ENCODE measurements at places on chromosomes 1 and 21.

DNA sequence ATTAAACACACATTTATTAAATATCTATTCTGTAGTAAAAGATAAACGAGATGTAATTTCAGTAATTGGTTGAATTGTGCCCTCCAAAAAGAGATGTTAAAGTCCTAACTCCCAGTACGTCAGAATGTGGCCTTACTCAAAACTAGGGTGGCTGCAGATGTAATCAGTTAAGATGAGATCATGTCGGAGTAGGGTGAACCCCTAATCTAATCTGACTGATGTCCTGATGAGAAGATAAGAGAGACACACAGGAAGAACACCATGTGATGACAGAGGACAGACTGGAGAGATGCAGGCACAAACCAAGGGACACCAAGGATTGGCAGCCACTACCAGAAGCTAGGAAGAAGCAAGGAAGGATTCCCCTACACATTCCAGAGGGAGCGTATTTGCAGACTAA, 104.1 kb downstream of the SLC25A24 start:
- no peak for DNase-seq

DNA sequence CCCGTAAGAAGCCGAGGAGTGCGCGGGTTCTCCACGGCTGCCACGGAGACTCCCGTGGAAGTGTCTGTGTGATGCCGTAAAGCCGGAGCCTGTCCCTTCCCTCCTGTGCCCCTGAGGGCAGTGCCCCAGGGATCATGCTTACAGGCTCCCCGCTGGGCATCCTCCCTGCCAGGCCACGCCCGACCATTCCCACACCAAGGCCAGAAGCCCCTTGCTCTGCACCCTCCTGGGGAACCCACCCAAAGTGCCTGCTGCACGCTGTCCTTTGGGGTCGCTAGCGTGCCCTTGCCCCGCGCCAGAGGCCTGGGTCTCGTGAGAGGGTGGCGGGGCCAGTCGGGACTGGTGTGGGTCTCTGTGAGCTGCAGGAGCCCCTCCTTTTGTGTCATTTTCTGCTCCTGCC, 228.5 kb upstream of the C1orf174 start:
- DNase-seq = no peak

DNA sequence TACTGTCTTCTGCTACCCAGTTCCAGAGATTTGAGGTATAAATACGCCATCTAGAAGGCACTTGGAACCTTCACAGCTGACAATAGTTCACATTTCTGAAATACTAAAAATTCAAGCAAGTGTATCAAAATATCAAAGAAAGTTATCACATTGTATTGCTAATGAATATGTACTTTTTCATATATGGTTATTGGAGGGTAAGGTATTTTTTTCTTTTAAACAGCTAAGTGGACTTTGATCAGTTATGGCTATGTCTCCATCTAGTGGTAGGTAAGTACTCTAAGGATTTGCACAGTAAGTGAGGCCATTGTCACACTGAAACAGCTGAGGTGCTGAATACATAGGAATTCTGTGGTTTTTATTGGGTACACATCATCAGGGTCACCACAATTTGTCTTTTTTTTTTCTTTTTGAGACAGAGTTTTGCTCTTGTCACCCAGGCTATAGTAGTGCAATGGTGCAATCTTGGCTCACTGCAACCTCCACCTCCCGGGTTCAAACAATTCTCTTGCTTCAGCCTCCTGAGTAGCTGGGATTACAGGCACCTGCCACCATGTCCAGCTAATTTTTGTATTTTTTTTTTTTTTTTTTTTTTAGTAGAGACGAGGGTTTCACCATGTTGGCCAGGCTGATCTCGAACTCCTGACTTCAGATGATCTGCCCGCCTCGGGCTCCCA, 49.1 kb upstream of the CR2 start:
- DNase-seq = peak; percentile 79

DNA sequence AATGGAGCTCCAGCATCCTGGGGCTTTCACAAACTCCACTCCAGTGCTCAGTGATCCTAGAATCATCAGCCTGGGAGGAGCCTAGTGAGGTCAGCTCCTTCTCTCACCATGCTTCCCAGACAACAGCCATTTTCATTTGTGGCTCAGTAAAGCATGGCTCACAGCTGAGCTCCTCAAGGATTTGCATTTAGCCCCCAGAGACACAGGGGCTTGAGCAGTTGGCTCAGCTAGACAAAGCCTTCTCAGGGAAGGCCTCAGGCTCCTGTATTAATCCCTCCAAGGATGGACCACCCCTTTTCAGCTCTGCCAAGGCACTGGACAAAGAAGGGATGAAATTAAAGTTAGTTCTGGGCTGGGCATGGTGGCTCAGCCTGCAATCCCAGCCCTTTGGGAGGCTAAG, 39.5 kb downstream of the ERI3 start:
- no peak for DNase-seq

GRCh38 chr1:173297798-173298391, 90.8 kb upstream of the TNFSF4 start:
- no peak for DNase-seq

- peak; percentile 96 for DNase-seq
Observed at GRCh38 chr1:60564916-60565750, 491.6 kb upstream of the C1orf87 start.

DNA sequence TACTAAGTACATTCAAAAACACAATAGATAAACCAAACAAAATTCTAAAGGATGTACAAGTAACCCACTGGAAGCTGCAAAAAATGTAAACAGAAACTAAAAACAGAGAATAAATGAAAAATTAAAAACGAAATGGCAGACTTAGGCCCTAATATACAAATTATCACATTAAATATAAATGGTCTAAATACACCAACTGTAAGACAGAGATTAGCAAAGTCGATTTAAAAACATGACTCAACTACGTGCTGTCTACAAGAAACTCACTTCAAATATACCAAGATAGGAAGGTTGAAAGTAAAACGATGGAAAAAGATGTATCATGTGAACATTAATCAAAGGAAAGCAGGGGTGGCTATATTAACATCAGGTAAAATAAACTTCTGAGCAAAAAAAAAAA, 23.1 kb downstream of the SLC19A1 start:
- DNase-seq = no peak

DNA sequence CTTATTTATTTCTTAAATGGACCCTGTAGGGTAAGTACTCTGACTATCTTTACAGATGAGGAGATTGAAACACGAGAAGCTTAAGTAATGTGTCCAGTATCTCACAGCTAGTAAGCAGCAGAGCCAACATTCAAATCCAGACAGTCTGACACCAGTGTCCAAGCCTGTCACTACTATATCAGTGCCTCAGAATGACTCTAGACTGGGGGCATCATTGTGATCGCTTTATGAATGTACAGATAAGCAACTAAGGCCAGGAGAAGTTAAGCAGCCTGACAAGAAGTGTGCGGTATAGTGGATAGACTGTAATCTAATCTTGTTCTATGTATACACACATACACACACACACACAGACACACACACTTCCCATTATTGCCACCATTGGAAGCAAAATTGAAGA, 158.7 kb downstream of the NTNG1 start:
- DNase-seq = no peak

DNA sequence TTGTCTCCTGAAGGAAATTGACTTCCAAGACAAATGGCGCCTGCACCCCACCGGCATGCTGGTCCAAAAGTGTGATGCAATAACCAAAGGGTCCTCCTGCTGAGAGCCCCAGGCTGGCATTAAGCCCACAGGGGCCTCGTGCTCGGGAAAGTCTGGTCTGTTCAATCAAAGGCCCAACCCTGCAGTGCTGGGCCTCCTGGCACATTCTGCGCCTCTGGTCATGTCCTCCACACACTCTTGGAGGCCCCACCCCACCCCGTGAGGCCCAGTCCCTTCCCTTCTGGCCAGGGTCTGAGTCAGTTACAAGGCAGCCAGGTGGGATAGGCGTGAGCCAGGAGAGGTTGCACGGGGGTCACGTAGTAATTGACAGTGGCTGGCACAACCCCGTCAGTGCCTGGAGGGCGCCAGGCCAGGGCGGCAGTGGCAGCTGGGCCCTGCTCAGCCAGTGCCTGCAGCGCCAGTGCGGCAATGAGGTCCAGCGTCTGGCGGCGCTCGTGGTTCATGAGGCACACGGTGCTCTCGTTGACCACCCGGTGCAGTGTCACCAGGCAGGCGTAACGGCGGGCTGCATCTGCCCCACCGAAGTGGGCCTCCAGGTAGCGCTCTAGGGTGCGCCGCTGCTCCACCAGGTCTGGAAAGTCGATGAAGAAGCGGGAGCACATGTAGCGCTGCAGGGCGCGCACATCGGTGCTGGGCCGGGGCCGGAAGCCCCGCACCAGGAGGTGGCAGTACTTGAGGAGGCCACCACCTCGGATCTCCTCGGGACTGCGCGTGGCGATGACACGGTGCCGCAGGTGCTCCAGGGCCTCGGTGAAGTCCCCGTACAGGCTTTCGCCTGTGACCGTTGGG, 6.8 kb downstream of the TENT5B start:
- DNase-seq = no peak

DNA sequence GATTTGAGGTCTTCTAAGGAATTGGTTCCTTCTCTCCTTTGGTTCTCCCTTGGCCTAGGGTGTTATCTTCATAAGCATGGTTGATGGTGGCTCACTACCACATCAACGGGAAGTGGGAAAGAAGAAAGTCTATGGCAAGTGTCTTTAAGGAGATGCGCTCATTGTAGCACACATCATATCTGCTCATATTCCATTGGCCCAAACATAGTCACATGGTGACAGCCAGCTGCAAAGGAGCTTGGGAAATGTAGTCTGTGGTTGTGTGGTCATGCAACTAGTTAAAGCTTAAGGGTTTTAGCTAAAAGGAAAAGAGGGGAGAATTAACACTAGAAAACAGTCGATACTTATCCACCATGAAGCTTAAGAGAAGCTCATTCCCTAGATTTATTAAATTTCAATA, 11.4 kb upstream of the MRPS6 start:
- no peak for DNase-seq

- no peak for DNase-seq
Observed at GRCh38 chr1:53628286-53628955, 110.5 kb downstream of the GLIS1 start.

GRCh38 chr1:205430696-205431305, 8.9 kb upstream of the LEMD1 start:
- peak; percentile 66 for DNase-seq

GRCh38 chr1:82246050-82246449, 445.3 kb downstream of the ADGRL2 start:
- DNase-seq = no peak

DNA sequence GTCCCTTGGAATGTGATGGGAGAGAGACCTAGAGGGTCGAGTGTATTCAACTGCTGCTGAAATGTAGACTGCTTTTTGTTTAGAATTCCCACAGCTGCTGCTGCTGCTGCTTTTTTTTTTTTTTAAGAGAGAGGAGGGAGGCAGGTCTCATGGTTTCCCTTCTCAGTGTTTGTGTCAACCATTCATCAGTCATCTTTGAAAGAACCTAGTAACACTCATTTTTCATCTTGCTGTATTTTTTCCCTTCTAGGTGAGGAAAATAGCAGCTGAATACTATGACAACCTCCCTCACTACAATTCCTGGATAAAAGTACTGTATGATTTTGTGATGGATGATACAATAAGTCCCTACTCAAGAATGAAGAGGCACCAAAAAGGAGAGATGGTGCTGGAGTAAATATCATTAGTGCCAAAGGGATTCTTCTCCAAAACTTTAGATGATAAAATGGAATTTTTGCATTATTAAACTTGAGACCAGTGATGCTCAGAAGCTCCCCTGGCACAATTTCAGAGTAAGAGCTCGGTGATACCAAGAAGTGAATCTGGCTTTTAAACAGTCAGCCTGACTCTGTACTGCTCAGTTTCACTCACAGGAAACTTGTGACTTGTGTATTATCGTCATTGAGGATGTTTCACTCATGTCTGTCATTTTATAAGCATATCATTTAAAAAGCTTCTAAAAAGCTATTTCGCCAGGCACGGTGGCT, 9.2 kb downstream of the DEGS1 start:
- DNase-seq = no peak

DNA sequence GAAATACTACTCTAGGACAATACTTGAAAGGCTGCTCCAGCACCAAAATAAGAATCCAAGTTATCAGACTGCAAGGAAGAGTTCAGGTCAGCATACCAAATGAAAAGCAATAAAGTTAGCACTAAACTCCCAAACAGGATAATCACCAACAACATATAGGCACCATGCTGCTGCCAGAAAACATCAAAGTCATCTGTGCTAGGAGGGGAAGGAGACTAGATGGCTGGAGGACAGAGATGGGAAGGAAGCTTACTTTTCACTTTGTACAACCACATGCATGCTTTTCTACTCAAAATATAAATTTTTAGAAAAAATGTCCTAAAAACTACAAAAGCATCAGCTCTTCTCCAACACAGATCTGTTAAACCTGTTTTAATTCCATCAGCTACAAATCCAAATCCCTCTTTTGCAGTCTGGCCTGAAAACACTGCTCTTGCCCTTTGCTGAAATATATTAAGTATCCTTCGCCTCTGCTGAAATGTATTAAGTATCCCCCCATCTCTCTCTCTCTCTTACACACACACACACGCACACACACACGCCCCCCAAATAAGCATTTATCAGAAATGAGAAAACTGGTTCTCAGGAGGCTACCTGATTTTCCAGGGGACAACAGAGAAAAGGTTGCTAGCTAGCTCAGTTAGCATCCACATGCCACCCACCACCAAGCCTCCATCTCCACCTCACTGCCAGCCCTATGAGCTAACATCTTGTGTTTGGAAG, 1.5 kb downstream of the GATAD2B start:
- no peak for DNase-seq

- DNase-seq = no peak
Observed at GRCh38 chr1:182715531-182715930, 31.1 kb upstream of the RGS8 start.

- no peak for DNase-seq
Observed at GRCh38 chr1:168617974-168618750, 41.8 kb downstream of the XCL1 start.

DNA sequence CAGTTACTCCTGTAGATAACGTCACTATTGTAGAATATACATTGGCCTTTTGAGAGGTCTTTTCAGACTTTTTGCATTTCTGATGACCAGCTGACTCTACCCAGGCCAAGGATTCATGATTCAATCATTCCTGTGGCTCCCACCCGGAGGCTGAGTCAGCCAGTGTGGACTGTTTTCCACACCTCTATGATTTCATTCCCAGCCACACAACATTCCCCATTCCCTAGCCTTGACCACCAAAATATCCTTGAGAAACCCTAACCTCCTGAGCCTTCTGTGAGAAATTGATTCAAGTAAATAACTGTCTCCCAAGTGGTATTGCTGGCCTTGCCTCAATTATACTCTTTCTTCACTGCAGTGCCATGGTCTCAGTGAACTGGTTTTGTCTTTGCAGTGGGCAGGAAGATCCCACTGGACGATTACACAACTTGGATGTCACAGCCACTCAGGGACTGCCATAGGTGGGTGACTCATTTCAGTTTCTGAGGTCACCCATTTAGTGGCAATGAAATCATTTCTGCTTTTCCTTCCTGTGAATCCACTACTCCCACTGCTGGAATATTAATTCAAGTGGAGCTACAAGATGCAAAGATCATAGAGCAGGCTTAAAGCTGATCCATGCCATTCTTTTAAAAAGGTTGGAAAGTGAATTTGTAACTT, 518.6 kb upstream of the ZP4 start:
- peak; percentile 31 for DNase-seq

GRCh38 chr1:164668491-164669400, 109.8 kb downstream of the PBX1 start:
- no peak for DNase-seq

All from muscle of leg (tissue), 16 donors.